Activated CD4-positive, alpha-beta T cell treated with anti-CD3 and anti-CD28 coated beads for 48 hours (primary cell): ENCODE measurements at places on chromosomes 16 and 17.
A peak's percentile ranks its signal among the peaks of the same experiment; 100 is the strongest.

GRCh38 chr16:70720425-70721201 is 34.8 kb upstream of the MTSS2 start:
- peak; percentile 28 for DNase-seq

- DNase-seq: no peak
These were observed 44.3 kb downstream of the PRKAR1A start for GRCh38 chr17:68556551-68556950.

GRCh38 chr16:48542020-48542473 is 67.9 kb downstream of the N4BP1 start:
- peak; percentile 37 for DNase-seq

DNA sequence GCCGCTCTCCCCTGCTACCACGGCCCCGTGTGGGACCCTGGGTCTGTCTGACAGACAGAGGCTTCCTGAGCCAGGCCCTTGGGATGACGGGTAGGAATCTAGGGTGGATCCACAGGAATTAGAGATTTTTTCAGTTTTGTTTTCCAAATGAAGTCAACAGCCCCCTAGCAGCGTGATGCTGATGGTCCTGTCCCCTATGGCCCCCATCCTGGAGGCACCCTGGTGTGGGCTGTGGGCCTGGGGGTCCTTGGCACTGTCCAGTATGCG is 15.5 kb downstream of the CENPX start:
- DNase-seq: no peak

- no peak for DNase-seq
These were observed 9.3 kb downstream of the C16orf90 start for GRCh38 chr16:3485821-3486505.

DNA sequence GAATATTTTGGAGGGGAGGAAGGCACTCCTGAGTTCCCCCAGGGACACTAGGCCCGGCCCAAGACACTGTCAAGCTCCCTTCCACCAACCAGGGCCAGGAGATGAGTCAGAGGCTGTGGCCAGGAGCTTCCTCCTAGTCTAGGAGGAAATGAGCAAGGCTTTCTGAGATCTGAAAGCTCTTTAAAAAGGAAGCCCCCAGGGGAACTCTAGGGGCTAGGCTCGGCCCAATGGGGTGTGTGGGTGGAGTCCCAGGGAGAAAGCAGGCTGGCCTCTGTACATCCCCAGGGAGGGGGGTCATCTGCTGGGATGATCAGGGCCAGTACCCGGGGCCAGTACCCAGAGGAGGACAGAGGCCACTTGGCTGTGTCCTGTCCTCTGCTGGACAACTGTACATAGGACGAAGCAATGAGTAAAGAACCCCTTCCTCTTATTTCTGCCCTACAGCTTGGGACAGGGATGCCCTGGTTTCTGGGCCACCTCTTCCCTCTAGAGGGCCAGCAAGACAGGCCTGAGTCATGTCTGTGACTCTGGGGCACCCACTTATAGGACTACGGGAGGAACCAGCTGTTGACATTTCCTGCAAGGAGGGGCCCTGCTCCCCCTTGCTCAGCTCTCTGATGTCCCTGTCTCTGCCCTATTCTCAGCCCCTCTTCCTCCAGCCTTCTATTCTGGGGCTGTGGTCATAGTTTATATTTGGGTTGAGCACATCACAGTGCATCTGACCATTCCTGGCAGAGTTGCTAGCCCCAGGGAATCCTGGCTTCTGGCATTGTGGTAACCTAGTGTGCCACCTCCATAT is 2.7 kb downstream of the FHOD1 start:
- DNase-seq: peak; percentile 87

- no peak for DNase-seq
These were observed 4.1 kb downstream of the TRIM65 start for GRCh38 chr17:75892556-75893224.
